Sigmoid colon (tissue), 7 donors: ENCODE measurements at places on chromosomes 3 and 15. TPM values are rescaled to one million over a fixed set of nuclear protein-coding genes. Genes with fewer than 3 reads are reported as not detected.

- DNase-seq = no peak
- peaks cover 14% of the 10 kb centered on the region for H3K4me1 ChIP-seq
- no peaks in the 10 kb centered on the region for H3K27me3 ChIP-seq
- H3K4me3 ChIP-seq = no peak overlapping the region
- no peaks in the 10 kb centered on the region for H3K36me3 ChIP-seq
Observed at GRCh38 chr15:38535491-38536200, 29.0 kb downstream of the RASGRP1 start.

DNA sequence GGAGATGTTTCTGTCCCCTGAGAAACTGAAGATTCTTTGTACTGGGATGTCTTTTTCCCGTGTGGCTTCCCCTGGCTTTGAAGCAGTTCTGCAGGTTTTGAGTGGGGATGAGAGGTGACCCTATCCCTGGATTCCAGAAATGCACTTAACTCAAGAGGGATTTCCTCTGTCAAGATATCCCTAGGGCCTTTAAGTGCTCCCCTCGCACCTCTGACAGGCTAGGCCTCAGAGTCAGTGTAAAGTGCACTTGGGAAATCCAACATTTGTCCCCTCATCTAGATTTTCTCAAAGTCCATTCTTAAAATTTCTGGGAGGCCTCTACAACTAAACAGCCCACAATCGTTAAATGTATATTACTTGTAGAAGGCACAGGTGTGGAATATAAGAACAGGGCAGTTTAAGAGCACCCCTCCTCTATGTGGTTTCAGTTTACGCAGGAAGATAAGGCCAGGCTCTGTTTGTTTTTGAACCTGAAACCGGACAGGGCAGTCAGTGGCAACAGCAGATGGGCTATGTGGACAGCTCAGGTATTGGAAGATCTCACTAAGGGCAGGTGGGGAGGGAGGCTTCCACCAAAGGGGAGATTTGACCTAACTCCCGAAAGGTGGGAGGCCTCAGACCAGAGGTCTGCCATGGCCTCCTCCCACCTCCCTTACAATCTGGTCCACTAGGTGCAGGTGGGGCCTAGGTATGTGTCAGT, 4.8 kb downstream of the C3orf52 start:
- no peak overlapping the region for H3K27ac ChIP-seq
- DNase-seq = no peak
- H3K4me1 ChIP-seq = no peaks in the 10 kb centered on the region
- H3K36me3 ChIP-seq = no peaks in the 10 kb centered on the region
- no peaks in the 10 kb centered on the region for H3K27me3 ChIP-seq

GRCh38 chr3:13192471-13193213, 119.4 kb upstream of the IQSEC1 start:
- H3K27ac ChIP-seq = no peak overlapping the region
- H3K4me3 ChIP-seq = no peak overlapping the region
- H3K27me3 ChIP-seq = no peaks in the 10 kb centered on the region
- no peaks in the 10 kb centered on the region for H3K36me3 ChIP-seq
- no peaks in the 10 kb centered on the region for H3K4me1 ChIP-seq

DNA sequence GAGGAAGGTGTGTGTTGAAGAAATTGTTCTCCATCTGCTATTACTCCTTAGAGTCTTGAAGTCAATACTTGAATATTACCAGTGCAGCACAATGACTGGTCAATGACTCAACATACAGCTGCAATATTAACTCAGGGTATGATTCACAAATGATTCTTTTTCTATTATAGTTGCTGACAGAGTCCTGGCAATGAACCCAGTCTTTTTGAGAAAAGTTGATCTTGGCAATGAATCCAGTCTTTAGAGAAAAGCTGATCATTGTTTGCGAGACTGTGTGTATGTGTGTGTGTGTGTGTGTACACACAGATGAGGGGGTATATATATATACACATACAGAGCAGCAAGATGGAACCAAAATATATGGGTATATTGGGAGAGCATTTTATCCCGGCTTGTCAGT, 315.1 kb downstream of the ZNF385D start:
- no peak for DNase-seq
- H3K4me1 ChIP-seq = no peaks in the 10 kb centered on the region
- no peaks in the 10 kb centered on the region for H3K27me3 ChIP-seq
- H3K27ac ChIP-seq = no peak overlapping the region

DNA sequence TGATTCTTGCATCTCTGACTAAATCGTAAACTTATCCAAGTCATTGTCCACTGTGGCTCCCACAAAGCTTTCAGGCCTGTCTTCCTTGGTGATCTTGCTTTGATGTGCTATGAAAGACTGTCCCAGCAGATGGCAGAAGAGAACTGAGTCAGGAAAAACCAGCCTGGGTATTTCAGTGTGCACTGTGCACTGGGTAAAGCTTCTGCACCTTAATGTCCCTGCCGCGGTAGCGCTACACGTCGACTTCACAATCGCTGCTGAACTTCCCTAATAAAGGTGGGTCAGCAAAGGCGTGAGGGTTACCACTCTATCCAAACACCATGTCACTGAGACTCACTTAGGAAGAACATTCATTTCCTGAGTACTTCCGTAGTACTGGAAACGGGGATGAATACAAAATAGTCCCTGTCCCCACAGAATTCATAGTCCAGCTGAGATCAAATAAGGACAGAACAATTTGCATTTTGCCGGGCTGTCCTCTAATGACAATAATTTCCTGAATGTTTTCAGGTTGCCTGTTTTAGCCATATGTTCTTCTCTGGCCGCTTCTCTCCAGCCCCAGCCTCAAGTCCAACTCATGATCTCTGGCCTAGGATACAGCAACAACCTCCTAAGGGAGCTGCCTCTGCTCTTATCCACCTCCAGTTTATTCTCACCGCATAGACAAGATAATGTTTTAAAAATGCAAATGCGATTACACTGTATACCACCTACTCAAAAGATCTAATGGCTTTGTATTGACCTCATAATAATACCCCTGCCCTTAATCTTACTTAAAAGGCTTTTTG, 83.6 kb upstream of the AKAP13 start:
- DNase-seq = peak; percentile 81
- peak overlapping the region; percentile 11 for H3K27ac ChIP-seq
- H3K27me3 ChIP-seq = no peaks in the 10 kb centered on the region
- H3K4me1 ChIP-seq = peaks cover 11% of the 10 kb centered on the region
- H3K36me3 ChIP-seq = no peaks in the 10 kb centered on the region
- H3K4me3 ChIP-seq = no peak overlapping the region

DNA sequence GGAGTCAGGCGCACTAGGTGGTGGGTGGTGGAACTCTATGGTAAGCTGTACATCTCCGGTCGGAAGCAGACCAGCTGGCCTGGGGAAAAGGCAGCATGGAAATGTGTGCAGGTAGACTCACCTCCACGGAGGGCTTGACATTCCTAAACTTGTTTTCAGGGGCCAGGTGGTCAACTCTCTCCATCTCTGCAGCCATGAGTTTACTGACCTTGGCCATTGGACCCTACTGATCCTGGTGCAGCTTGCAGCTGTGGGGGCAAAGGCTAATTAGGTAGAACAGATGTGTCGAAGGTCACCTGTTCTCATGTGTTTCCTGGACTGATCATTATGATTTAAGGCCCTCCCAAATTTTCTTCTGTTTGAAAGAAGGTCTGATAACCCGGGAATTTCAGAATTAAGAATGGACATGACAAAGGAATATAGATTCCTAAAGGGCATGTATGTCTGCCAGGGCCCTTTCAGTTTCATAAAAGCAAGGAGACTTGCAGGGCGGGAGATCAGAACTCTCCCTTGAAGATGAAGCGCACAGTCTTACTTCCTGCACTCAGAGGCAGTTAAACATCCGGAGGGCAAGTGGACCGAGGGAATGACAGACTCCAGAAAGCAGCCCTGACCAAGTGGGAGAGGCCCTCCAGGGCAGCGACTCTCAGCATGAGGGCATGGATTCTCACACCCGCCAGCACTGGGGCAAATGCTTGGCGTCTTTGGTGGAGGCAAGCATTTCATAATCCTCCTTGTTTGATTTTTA, 56.1 kb upstream of the CMTM7 start:
- H3K4me3 ChIP-seq = no peak overlapping the region
- H3K27ac ChIP-seq = no peak overlapping the region
- H3K4me1 ChIP-seq = no peaks in the 10 kb centered on the region
- H3K36me3 ChIP-seq = no peaks in the 10 kb centered on the region
- no peaks in the 10 kb centered on the region for H3K27me3 ChIP-seq
- no peak for DNase-seq

- H3K4me3 ChIP-seq = no peak overlapping the region
- H3K4me1 ChIP-seq = peaks cover 6% of the 10 kb centered on the region
- H3K27ac ChIP-seq = no peak overlapping the region
- no peaks in the 10 kb centered on the region for H3K36me3 ChIP-seq
Observed at GRCh38 chr3:193805448-193805847, 212.4 kb downstream of the OPA1 start.

DNA sequence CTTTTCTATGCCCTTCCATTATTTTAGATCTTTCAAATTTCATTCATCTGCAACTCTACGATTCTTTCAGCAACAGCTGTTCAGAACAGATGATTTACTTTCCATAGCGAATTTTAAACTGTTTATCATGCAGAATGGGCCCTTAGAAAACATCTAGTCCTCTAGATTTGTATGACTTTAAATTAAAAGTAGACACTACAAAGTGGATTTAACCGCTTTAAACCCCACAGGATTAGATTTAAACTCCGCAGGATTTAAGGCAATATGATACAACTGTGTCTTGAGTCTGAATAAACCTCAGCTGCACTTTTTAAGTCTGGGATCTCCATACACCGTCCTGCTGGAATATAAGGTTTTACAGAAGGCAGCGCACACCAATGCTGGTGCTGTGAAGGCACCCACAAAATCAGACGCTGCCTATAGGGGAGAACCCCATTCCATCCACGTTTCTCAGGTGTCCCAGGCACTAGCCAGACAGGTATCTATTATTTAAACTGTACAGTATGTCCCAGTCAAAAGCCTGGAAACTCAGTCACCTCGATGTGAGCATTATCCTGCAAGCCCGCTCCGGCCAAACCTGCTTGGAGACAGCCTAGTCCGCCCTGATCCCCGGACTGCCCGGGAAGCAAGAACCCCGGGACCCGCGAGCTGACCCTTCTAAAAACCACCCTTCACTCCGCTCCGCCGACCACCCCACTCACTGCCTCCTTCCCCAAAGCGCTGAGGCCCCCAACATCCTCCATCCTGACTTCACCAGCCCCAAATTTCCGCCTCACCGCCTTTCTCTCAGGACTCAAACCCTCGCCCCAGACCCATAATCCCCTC, 768 bp downstream of the ANO10 start:
- no peak for DNase-seq
- no peaks in the 10 kb centered on the region for H3K36me3 ChIP-seq
- peak overlapping the region; percentile 90 for H3K27ac ChIP-seq
- no peaks in the 10 kb centered on the region for H3K27me3 ChIP-seq

LYZL4 gene
- total RNA-seq = not detected

TTLL13 gene
- total RNA-seq = not detected
